ENCODE measurements at places on chromosomes 3 and 15.

DNA sequence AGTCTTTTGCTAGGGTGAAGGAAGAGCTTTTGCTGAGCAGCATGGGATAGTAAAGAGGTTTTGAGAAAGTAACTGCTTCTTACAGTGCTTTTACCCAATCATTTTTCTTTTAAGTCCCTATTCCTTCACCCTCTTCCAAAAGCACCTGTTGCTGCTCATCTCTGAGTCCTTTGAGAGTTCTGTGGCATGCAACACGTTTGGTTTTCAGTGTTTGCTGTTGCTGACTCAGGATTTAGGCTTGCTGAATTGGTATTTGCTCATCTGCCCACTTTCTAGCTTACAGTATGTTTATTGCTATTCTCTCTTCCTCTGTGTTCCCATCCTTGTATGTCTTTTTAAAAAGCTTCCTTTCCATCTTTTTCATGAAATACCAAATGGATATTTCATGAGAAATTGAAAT lies 55.9 kb upstream of the THRB start:
- no peak for DNase-seq

DNA sequence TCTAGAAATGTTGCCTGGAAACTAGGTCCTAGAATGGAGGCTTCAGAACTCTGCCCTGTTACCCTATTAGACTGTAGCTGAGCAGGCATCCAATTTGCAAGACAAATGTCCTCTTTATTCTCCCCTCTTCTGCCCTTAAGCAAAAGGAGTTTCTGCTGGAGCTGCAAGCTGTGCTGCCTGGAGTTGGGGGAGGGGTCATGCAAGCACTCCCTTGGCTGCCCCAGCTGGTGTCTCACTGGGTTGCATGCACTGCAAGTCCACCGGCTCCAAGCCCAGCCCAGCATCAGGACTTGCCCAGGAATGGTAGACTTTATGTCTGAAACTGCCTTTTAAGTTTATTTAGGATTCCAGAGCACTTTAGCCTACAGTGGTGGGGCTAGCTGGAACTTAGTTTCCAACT lies 15.7 kb upstream of the RBP2 start:
- no peak for DNase-seq

DNA sequence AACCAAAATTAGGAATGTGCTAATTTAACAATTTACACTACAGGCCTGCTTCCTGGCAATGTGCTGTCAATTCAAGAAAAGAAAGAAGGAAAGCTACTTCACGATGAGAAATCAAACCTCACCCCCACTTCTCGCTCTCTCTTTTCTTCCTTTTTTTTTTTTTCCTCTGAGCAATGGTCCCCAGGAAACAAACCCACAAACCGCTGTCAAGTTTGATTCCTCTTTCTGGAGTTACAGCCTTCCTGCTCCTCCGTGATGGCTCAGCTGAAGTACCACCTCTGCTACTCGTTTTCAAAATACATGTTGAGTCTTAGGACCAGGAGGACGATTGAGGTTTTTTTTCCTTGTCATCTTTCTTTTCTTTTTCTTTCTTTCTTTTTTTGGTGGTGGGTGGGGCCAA lies 3.4 kb upstream of the TRIM71 start:
- no peak for DNase-seq

DNA sequence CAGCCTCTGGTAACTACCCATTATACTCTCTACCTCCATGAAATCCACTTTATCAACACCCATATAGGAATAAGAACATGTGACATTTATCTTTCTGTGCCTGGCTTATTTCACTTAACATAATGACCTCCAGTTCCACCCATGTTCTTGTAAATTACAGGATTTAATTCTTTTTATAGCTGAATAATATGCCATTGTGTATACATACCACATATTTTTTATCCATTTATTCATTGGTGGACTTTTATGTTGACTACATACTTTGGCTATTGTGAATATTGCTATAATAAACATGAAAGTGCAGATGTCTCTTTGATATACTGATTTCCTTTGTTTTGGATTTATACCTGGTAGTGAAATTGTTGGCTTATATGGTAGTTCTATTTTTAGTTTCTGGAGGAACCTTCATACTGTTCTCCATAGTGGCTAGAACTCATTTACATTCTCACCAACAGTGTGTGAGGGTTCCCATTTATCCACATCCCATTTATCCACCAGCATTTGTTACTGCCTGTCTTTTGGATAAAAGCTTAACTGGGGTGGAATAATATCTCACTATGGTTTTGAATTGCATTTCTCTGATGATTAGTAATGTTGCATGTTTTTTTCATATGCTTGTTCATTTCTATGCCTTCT lies 473.4 kb downstream of the TBL1XR1 start:
- no peak for DNase-seq

DNA sequence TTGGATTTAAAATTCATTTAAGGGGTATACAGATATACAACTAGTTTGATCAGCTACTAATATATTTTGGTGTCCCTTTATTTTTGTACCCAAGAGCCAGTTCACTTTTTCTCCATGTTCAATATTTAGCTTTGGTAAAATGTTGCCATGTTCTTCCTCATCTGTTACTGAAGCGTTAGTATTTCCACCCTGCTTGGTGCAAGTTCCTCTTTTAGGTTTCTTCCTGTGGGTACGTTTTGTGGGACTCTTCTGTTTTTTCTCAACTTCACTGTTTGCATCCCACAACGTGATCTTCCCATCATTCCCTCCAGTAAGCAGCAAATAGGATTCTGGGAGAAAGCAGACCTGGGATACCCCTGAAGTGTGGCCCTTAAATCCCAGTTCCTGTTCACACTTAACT lies 14.1 kb downstream of the WDR53 start:
- DNase-seq, result no peak

DNA sequence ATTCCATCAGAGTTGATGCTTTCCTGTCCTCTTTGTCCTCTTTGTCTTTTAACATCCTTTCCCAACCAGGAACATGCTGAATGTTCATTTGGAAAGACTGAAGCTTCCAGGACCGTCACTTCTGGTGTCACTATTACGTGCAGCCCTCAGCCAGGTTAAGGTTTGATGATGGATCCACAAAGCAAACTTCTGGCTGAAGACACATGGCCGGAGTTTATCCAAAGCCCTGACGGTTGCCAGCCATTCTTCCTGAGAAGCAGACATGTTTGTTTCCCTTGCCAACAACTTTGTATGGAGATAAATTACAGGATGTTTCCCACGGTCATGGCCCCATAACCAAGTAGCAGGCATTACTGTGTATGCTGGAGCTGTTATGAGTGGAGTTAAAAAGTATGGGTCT lies 236.9 kb downstream of the THSD4 start:
- DNase-seq, result no peak

- peak; percentile 20 for DNase-seq
These were observed 86.6 kb downstream of the CHRD start for GRCh38 chr3:184466413-184466960.

- no peak for DNase-seq
These were observed 6.3 kb downstream of the MAN2C1 start for GRCh38 chr15:75361989-75362641.

DNA sequence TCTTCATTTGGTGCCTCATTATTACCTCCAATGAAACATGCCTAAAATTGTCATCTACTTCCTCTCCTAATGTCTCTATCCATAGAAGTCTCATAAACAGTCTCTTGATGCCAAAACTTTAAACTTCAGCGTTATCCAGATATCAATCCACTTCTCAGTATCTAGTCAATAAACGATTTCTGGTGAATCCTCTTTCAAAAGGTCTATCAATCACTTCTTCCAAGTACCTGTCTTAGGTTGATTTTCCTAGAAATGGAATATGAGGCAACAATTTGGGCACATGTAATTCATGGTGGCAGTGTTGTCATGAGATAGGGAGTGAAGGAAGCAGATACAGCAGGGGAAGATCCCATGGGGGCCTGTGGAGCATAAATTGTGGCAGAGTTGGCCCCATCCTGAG lies 348.5 kb upstream of the POU1F1 start:
- DNase-seq, result no peak

GRCh38 chr3:42424911-42425310 lies 14.5 kb upstream of the LYZL4 start:
- DNase-seq, result no peak

DNA sequence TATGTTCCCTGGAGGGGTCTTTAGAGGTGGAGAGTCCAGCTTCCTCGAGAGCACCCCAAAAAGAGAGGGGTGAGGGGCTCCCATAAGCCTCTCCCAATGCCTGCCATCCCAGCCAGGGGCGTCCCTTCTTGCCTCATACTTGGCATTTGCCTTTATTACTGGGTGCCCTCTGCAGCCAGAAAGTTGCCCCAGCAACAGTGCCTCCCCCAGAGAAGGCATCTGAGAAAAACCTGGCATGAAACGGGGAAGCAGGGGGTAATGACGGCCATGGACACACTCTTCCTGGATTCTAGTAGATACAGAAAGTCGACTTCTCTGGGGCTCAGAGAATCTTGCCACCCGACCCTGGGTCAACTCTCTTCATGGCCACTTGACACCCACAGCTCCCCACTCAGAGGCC lies 90.1 kb downstream of the PCSK6 start:
- DNase-seq, result no peak

DNA sequence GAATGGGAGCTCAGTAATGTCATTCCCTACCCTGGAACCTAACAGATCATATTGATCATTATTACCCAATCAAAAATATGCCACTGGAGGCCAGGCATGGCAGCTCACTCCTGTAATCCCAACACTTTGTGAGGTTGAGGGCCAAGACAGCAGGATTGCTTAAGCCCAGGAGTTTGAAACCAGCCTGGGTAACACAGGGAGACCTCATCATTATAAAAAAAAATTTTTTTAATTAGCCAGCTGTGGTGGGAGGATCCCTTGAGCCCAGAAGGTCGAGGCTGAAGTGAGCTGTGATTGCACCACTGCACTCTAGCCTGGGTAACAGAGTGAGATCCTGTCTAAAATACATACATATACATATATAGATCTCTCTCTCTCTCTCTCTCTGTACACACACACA lies 10.2 kb downstream of the IGDCC4 start:
- DNase-seq, result no peak

GRCh38 chr15:81774309-81774708 lies 271.5 kb downstream of the MEX3B start:
- DNase-seq, result no peak

GRCh38 chr3:15367059-15367458 lies 34.7 kb upstream of the SH3BP5 start:
- no peak for DNase-seq

DNA sequence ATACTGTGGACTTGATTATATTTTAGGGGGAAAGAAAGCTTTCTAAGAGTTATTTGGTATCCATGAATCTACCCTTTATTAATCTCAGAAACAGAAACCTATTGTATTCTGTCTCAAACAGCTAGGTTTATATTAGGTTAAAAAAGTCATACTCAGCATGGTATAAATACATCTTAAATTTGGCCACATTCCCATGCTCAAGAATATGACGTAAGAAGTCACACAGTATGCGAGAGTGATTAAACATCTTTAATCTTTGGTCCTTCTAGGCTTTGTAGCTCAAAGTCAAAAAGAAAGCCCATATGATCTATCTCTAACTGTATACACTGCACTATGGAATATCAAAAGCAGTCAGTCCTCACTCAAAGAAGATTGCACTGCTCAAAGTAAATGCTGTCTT lies 131.4 kb downstream of the EPHA3 start:
- DNase-seq, result no peak

GRCh38 chr3:134922101-134922500 lies 127.0 kb downstream of the EPHB1 start:
- DNase-seq, result no peak

DNA sequence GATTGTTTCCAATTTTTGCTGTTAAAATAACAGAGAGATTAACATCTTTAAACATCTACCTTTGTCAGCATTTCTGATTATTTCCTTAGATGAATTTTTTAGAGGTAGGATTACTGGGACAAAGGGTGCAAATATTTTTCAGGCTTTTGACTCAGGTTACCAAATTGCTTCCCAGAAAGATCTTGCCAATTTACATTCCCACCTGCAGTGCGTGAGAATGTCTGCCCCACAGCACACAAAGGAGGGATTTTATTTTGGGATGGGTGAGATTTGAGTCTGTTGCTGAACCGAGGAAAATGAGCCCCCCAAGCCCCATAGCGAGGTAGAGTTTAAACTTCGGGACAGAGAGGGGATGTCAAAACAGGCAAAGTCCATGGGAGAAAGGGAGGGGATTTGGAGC lies 25.9 kb upstream of the RNU6-1 start:
- DNase-seq, result no peak
